KG1 (cell line): ENCODE measurements at places on chromosomes 1 and 21.

DNA sequence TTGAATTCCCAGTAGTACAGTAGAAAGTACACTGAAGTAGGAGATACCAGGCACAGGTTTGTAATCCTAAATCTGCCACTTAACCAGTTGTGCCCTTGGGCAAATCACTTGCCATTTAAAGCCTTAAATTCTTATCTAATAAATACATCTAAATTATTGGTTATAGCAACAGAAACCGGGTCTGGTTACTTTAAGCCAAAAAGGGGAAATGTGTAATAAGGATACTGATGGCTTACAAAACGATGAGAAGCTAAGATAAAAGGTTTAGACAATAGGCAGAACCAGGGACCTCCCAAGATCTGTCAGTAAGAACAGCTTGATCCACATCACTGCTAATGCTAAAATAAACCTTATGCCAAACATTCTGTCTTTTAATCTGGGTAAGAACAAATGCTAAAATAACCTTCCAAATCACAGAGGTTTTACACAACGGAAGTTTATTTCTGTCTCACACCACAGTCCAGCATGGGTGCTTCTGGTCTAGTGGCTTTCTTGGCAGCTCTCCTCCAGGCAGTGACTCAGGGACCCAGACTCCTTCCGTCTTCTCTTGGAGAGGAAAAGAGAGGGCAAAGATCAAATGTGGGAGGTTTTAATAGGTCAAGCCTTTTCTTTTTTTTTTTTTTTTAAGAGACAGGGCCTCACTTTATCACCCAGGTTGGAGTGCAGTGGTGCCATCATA is 16.5 kb upstream of the ZMYM1 start:
- peak; percentile 57 for DNase-seq

- no peak for DNase-seq
Measured at GRCh38 chr1:17140279-17140678, 21.0 kb upstream of the PADI2 start.

GRCh38 chr1:100377590-100378361 is 25.5 kb downstream of the CDC14A start:
- no peak for DNase-seq

- DNase-seq, result no peak
Measured at GRCh38 chr1:246638941-246639655, 72.8 kb downstream of the CNST start.

GRCh38 chr1:66312271-66312990 is 221.5 kb upstream of the SGIP1 start:
- no peak for DNase-seq

DNA sequence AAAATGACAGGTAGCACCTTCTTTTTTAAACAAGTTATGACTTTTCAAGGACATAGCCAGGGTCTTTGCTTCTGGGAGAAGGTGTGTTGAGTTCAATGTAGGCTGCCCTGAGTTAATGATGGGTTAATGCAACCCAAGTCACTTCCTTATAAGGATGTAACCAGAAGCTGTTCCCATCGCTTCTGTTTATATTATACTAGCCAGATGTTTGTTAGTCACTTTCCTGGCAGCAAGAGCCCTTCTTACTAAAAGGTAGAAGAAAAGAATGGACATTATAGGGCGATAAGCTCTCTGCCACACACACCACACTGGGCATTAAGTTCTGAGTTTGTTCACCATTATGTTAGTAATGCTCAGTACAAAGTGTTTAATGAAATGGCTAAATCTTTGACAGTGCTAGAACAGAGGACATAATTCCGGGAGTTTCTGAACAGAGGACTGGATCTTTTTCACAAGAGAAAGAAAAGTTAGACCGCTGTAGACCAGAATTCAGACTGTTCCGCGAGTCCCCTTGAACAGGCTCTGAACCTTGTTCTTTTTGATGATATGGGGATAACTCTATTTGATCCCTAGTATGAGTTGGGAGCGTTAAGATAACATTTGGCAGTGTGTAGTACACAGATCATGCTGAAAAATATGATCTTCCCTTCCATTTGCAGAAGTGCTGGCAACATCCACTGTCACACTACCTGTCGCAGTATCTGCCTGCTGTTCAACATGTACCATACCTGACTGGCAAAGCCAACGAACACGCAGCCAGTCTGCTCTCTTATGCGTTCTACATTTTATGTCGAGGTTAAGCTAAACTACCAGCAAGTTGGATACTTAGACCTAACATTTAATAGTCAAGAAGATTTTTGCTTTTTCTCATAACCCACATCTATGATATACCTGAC is 41.0 kb downstream of the DEGS1 start:
- no peak for DNase-seq

- no peak for DNase-seq
Measured at GRCh38 chr1:52913014-52913413, 8.5 kb downstream of the ECHDC2 start.

GRCh38 chr21:39037807-39038405 is 145.3 kb downstream of the PSMG1 start:
- DNase-seq, result no peak

- DNase-seq, result no peak
Measured at GRCh38 chr1:32580348-32581017, 41.3 kb downstream of the ZBTB8A start.

GRCh38 chr21:45551316-45551715 is 9.1 kb upstream of the SLC19A1 start:
- DNase-seq, result peak; percentile 39

DNA sequence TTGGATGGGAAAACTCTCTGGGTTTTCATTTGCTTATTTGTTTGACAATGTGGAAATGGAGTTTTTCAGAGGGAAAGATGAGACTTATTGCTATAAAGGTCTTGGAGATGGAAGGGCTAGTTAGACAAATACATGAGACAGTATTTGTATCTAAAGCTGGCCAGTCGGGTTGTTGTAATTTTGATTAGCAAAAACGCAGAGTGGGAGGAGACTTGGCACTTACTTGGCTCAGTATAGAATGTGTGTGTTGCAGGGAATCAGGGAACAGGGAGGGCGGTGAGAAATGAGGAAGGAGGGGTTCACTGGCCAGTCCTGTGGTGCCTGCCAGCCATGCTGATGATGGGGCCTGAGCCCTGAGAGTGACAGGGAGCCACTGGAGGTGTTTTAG is 6.0 kb upstream of the FOXE3 start:
- DNase-seq, result no peak

DNA sequence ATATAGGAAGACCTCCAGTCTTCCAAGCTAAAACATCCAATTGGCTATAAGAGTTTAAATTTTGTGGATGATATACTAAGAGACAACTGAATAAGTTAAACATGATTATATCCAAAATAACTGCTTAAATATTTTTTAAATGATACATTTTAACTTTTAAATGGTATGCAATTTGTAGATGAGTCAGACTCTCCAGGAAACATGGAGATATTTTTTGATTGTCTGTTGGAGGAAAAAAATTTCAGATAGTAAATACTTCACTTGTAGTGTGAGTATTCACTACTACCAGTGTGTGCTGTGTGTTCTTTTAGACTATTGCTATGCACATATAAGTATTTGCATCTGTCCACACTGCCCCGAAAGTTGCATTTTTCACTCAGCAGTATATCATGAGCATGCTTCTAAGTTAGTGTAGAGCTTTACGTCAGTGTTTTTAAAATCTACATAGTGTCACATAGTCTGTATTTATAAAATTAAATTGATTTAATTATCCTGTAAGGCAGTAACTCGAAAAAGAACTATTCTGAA is 91.1 kb downstream of the USP25 start:
- no peak for DNase-seq

GRCh38 chr1:155186067-155186793 is 12.6 kb downstream of the TRIM46 start:
- DNase-seq, result no peak

- DNase-seq, result no peak
Measured at GRCh38 chr1:33712186-33712585, 151.7 kb upstream of the HMGB4 start.

GRCh38 chr1:177897998-177898654 is 71.7 kb downstream of the SEC16B start:
- no peak for DNase-seq

- no peak for DNase-seq
Measured at GRCh38 chr1:59104191-59104760, 192.6 kb upstream of the FGGY start.

DNA sequence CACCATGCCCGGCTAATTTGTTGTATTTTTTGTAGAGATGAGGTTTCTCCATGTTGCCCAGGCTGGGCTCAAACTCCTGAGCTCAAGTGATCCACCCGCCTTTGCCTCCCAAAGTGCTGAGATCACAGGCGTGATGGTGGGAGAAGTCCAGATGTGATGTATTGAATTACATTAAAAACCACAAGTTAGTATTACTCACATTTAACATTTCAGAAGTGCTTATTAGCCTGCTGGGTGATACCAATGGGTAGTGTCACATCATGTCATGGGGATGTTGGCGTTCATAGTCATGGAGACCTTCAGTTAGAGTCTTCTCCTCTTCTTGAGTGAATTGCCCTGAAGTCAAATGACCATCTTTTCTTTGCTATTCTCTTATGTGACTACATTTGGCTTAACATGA is 63.6 kb upstream of the VAMP3 start:
- DNase-seq, result no peak

DNA sequence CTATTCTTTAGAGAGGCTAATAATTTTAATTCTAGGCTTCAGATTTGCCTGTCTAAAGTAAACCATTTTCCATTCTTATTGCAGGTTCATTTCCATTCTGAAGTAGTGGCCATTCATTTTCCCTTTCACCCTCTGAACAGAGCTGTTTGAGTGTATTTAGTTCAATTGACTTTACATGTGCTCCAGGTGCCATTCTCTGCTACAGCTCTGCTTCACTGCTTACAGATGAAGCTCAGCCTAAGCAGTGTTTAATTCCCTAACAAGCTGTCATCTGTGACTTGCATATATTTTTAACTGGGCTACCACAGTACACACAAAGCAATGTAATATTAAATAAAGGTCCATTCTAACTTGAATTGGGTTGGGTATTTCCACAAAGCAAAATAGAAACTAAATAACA is 1031.6 kb downstream of the KCNT2 start:
- DNase-seq, result no peak

GRCh38 chr1:1083416-1084371 is 9.6 kb upstream of the RNF223 start:
- no peak for DNase-seq

DNA sequence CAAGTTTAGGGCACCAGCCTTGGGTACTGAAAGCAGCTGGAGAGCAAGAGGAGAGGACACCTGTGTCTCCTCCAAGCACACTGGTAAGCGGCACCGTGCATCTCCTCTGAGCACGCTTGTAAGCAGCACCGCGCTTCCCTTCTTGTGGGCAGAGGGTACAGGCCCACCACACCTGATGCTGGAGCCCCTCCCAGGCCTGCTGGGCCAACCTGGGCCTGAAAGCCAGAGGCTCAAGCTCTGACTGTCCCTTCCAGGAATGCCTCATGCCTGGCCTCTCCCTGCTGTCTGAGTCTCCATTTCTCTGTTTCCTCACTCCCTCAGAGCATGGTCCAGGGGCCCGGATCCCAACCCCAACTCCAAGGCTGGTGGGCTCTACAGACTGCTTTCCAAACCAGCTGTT is 25.9 kb downstream of the DMBX1 start:
- DNase-seq, result no peak

DNA sequence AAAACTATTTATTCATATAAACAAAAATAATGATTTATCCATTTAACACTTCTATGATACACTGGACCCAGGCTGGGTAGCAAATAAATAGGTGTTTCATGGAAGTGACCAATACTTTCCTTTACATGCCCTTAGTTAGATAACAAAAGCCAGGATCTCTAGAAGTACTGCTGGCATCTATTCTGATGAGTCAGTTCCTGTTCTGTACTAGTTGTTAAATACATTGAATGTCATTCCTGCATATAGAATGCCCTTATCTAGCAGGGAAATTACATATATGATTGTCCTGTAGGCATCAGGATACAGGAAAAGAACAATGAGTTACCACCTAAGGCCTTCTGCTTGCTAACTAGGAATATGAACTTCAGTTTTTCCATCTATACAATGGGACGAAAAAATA is 130.8 kb downstream of the HFM1 start:
- DNase-seq, result no peak

DNA sequence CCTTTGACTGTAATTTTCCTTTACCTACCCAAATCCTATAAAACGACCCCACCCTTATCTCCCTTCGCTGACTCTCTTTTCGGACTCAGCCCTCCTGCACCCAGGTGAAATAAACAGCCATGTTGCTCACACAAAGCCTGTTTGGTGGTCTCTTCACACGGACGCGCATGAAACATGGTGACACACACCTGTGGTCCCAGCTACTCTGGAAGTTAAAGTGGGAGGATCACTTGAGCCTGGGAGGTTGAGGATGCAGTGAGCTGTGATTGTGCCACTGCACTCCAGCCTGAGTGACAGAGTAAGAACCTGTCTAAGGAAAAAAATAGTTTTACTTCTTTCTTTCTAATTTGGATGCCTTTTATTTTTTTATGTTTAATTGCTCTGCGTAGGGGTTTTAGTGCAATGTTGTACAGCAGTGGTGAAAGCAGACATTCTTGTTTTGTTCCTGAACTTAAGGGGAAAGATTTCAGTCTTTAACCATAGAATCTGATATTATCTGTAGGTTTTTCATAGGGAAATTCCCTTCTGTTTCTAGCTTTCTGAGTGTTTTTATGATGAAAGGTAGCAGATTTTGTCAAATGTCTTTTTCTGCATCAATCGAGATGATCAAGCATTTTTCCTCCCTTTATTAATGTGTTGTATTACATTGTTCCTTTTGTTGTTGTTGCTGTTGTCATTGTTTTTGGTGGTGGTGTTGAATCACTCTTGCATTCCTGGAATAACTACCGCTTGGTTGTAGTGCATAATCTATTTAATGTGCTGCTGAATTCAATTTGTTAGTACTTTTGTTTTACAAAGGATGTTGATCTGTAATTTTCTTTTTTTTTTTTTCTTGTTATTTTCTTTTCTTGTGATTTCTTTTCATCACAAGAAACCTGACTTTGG is 497.4 kb downstream of the DISC1 start:
- no peak for DNase-seq

DNA sequence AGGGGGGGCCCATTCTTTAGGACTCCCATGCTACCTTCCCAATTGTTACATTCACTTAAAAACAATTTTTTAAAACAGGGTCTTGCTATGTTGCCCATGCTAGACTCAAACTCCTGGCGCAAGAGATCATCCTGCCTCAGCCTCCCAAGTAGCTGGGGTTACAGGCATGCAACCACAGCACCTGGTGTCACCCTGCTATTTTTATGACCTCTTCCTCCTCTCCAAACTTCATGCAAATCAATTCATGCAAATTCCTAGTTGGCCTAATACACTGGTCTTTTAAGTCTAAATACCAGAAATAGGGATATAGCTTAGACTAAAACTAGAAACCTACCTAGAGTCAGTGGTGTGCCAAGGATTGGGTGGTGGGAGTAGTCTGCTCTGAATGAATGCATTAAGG is 30.1 kb downstream of the CDKN2C start:
- no peak for DNase-seq

- DNase-seq, result no peak
Measured at GRCh38 chr1:156743367-156744302, 2.7 kb upstream of the MRPL24 start.

- no peak for DNase-seq
Measured at GRCh38 chr1:204479387-204480136, 15.0 kb downstream of the PIK3C2B start.

DNA sequence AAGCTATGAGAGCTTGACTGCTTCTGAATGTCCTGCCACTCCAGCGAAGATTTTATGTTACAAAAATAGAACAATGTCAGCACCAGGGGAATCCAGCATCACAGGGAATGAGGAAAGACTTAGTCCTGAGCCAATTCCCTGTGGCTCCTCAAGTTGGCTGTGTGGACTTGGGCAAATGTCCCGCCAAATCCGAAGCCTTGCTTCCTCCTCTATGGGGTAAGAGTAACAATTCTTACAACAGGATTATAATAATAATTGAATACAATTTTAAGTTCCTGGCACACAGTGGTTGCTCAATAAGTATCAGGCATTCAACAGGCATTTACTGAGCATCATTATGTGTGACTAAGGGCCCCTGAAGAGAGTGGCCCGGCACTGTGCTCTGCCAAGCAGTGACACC is 44.4 kb downstream of the STPG1 start:
- no peak for DNase-seq
